ENCODE measurements at places on chromosomes 16 and 17.

GRCh38 chr17:327296-327695, 25.3 kb downstream of the RPH3AL start:
- DNase-seq: no peak

GRCh38 chr17:46868689-46869187, 17.4 kb downstream of the WNT9B start:
- no peak for DNase-seq

GRCh38 chr17:79562192-79562930, 48.5 kb downstream of the RBFOX3 start:
- DNase-seq: no peak

DNA sequence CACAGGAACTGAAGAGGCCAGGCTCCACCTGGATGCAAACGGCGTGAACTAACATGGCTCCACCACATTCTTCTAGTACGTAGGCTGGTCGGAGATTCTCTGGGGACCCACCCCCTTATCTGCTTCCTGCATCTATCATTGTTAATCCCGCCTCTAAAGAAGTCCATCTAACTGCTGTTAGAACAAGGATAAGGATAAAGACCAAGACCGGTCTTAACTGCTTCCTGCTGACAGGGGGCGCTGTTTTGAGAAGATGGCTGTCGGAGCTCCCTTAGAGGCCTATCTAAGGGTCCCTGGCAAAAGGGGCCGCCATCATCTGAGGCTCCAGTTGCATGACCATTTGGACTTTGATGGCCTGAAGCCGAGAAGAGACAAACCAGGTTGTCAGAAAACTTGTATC, 25.8 kb upstream of the TNFSF12 start:
- DNase-seq: peak; percentile 30

- DNase-seq: peak; percentile 11
These were observed at the start of gene VAT1L for GRCh38 chr16:77788181-77789084. VAT1L (plus strand) TSS chr16:77788564; CDS start chr16:77788683, 119 bp downstream.

GRCh38 chr16:57277586-57277985, 6.9 kb downstream of the PLLP start:
- no peak for DNase-seq

GRCh38 chr17:34770586-34770985, 190.7 kb downstream of the CCT6B start:
- DNase-seq: no peak

- DNase-seq: no peak
These were observed 18.4 kb downstream of the TUBD1 start for GRCh38 chr17:59874376-59874775.

GRCh38 chr17:57120814-57121213, 35.8 kb downstream of the AKAP1 start:
- no peak for DNase-seq

DNA sequence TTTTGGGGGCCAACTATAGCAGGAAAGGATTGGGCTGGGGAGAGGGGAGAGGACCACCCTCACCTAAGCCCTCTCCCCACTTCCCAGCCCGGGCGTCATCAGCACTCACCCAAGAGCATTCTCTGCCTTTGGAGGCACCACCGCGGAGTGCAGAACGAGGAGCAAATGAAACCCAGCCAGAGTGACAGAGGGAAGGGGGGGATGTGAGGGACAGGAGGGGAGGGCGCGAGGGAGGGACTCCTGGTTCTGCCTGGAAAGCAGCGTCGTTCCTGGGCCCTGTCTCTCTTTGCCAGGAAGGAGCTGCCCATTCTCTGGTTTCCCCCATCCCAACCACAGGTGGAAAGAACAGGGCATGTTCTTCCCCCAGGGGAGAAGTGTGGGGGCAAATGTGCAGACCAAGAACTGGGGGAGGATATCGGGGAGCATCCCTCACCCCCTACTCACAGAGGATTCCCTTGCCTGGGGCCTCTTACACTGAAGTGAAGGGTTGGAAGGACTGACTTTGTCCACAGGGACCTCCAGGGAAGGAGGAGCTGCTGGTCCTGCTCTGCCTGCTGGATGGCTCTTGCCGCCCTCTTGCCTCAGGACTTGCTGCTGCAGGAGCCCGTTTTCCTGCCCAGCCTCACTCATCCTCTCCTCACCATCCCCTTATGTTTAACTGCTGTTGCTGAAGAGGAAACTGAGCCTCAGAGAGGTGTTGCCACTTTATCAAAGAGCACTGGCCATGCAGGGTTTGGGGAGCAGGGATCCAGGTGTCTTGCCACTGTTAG, 3.5 kb upstream of the C17orf113 start:
- no peak for DNase-seq

DNA sequence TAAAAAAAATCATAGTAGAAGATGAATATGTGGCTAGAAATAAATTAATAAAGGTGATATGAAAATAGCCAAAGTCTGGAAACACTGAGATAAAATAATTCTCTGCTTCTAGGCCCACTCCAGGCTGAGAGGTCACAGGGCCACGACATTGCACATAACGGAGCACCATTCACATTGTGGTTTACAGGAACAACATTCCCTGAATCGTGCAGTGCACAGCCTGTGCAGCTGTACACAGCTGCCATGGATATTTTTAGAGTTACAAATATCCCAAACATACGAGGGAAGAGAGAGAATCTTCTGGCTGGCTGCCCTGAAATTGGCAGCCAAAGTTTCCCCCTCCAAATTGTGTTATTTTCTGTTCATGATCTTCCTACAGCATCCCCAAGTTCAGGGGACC, 68.8 kb downstream of the GSG1L start:
- DNase-seq: no peak

DNA sequence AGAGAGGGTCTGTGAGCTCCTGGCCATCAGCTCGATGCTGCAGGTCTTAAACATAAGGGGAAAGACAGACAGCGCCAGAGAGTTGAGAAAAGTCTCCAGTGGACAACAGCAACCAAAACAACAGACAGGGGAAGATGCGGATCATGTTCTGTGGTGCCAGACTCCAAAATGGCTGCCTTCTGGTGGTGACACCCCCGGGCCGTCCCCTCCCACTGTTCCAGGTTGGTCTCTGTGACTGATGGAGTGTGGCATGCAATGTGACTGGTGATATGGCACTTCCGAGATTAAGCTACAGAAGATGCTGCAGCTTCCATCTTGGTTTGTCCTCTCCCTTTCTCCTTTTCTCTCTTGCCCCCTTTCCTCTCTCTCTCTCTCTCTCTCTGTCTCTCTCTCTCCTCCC, 40.4 kb upstream of the RBFOX3 start:
- DNase-seq: no peak

GRCh38 chr16:26196802-26197201, 505.0 kb downstream of the HS3ST4 start:
- DNase-seq: no peak

GRCh38 chr17:36463916-36464764, 22.3 kb upstream of the ZNHIT3 start:
- no peak for DNase-seq

GRCh38 chr17:83204230-83204725, 124.9 kb downstream of the METRNL start:
- no peak for DNase-seq

DNA sequence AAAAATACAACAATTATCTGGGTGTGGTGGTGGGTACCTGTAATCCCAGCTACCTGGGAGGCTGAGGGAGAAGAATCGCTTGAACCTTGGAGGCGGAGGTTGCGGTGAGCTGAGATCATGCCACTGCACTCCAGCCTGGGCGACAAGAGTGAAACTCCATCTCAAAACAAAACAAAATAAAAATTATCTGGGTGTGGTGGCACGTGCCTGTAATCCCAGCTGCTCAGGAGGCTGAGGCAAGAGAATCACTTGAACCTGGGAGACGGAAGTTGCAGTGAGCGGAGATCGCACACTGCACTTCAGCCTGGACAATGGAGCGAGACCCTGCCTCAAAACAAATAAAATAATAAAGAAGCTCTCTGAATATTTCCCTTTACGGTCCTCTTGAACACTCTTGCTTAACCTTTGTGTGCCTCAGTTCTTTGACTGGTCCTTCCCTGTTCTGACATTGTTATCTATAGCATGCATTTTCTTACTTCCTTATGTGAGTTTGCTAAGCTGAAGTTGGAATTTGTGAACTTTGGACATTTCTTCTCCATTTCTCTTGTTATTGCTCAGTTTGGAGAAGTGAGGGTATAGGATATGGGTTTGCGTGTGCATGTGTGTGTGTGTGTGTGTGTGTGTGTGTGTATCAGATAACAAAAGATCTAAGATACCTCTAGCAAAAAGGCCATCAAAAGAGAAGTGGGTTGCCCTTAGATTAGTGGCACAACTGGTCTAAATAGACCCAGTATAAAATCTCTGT, 29.7 kb upstream of the WSB1 start:
- DNase-seq: no peak

DNA sequence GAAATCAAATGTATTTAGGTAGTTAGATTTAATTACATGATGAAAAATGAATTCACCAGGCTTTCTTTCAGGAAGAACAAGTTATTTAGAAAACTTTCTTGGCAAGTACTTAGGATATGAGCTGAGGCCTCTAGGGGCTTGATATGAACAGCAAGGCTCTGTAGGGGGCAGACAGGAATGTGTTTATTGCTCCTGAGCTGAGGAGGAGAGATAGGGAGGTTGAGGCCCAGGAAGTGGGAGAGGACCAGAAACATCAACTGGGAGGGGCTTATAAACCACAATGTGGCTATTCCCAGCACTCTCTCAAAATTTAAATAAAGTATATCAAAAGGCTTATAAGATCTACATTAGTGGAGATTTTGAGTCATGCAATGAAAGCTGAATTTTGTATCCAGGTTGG, 154.0 kb upstream of the MAF start:
- no peak for DNase-seq

- DNase-seq: no peak
These were observed 20.2 kb downstream of the ENPP7 start for GRCh38 chr17:79750650-79751545.

GRCh38 chr16:69270395-69270794, 40.8 kb upstream of the VPS4A start:
- no peak for DNase-seq

DNA sequence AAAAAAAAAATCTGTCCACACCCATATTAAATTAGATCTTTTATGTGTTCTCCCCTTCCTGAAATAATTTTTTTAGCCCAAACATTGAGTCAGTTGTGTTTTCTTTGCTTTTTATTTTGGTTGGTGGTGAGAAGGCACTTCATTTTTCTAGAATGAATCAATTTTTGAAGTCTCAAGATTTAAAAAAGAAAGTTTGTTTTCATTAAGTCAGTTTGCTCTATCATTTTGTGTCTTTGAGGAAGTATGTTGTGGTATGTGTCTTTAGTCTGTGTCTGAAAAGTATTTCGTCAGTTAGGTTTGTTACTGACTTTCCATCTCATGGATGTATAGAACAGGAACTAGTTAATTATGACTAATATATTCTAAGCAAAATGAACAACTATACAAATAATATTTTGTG, 3.8 kb downstream of the IGF2BP1 start:
- no peak for DNase-seq

DNA sequence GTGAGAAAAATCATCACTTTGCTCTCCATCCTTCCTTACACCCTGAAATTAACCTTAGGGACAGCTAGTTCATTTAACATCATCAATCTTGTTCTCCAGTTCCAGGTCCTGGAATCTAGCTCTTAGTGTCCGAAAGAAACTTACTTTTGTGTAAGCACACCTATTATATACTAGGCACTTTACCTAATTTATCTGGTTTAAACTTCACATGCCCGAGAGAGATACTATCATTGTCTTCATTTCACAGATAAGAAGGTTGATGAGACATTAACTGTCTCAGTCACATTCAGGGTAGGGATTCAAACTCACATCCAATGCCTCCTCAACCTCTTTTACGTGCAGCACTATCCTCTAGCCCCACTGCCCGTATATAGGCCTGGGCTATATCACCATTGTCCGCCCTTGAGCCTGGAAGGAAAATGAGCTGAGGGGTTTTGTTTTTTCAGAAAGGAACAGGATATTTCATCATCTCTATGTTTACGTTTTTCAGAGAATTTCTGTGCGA, 501 bp upstream of the AP2B1 start:
- no peak for DNase-seq

GRCh38 chr16:1645914-1646525, 32.1 kb upstream of the JPT2 start:
- no peak for DNase-seq

GRCh38 chr16:3485097-3485745, 10.1 kb downstream of the C16orf90 start:
- no peak for DNase-seq

DNA sequence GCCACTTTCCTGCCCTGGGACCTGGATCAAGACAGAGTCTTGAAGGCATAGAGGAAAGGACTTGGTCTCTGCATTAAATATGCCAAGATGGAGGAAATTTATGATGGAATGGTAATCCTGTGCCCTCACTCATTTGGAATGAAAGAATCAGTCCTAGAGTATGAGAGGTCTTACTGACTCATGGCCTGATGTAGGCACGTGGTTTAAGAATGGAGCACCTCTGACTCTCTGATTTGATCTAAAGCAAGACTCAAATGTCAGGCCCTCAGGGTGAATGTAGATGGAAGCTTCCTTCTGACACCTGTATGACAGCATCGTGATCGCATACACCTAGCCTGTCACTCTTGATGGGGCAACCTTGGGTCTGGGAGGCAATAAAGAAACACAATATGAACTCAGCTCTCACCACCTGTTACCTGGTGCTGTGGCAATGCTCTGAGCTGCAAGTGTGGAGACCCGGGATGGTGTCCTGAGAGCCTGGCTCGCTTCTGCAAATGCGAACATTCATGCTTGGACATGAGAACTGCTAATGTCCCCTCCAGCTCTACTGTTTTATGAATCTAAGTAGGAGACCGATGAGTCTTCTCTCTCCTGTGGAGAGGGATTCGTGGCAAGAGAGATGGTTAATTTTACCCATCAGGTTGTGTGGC, 229.9 kb downstream of the ABCC12 start:
- DNase-seq: no peak

DNA sequence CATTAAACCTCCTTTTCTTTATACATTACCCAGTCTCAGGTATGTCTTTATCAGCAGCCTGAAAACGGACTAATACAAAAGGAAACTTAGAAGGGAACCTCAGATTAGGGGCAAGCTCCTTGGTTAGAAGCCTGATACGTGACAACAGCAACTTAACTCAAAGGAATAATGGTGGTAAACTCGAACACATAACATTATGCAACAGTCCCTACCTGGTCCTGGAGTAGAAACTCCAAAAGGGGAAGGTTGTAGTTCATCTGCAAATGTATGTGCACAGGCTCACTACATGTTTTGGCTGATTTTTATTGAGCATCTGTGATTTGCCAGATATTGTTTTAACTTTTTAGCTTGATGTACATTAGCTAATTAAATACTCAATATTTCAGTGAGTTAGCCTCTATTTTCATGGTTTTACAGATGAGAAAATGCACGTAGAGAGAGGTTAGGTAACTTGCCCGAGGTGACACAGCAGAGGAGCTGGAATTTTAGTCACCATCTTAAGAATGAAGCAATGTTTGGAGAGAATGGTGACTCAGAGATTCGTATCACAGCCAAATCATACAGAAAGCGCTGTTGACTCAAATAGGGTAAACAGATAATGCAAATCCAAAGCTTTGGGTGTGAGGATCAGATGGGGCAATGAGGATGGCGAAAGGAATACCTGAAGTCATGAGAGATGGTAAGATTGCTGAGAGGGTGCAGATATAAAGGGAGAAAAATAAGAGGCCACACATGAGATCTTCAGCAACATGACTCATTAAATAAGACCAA, 194.9 kb upstream of the RBFOX1 start:
- DNase-seq: no peak

GRCh38 chr16:67284699-67285646, 5.6 kb downstream of the PLEKHG4 start:
- DNase-seq: no peak

- DNase-seq: no peak
These were observed 4.3 kb downstream of the MPO start for GRCh38 chr17:58276423-58276822.

GRCh38 chr17:38511150-38512108, 83.2 kb downstream of the ARHGAP23 start:
- no peak for DNase-seq

All from memory B cell (primary cell).